ENCODE measurements at places on chromosomes 3 and 15.

GRCh38 chr15:63672369-63672768, 75.2 kb downstream of the FBXL22 start:
- DNase-seq, result peak; percentile 16

DNA sequence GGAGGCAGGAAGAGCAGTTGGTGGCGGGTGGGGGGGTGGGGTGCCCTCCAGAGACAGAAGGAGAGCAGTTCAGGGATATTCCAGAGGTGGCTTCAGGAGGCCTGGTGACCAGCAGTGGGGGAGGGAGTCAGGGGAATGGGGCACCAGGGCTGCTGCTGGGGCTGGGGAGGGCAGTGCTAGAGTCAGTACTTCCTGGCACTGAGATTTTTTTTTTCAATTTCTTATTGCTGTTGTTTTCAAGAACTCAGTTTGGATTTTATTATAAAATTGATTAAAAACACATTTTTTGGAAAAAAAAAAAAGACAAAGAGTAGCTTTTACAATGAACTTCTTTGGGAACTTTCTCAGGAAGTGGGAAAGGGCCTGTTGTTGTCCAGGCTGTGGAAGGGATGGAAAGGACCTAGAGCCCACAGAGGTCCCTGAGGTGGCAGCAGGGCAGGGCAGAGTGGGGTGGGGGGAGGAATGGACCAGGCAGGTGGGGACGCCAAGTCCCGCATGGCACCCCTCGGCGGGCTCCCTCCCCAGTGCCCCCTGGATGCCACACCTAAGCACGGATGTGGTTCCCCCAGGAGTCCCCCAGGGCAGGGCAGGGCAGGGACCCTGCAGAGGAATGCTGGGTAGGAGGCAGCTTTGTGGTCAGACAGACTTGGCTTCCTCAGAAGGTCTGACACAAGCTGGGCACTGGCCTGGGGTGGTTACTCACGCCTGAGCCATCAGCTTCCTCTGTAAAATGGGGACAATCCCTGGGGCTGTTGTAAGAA, 8.5 kb upstream of the ANPEP start:
- DNase-seq, result no peak

DNA sequence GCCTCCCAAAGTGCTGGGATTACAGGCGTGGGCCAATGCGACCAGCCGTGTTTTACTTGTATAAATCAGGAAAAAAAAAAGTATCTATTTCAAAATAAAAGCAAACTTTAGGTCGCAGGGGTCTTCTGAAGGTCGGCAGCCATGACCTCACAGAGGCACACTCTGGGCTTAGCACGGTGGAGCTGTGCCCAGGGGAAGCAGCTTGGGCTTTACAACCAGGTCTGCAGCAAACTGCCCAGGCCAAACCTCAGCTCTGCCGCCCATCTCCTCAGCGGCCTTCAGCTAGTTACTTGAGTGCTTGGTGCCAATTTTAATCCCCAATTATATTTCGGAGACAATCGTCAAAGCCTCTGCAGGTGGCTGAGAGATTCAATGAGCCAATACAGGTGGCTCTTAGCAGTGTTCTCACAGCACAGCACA, 30.1 kb downstream of the ZDHHC19 start:
- no peak for DNase-seq

DNA sequence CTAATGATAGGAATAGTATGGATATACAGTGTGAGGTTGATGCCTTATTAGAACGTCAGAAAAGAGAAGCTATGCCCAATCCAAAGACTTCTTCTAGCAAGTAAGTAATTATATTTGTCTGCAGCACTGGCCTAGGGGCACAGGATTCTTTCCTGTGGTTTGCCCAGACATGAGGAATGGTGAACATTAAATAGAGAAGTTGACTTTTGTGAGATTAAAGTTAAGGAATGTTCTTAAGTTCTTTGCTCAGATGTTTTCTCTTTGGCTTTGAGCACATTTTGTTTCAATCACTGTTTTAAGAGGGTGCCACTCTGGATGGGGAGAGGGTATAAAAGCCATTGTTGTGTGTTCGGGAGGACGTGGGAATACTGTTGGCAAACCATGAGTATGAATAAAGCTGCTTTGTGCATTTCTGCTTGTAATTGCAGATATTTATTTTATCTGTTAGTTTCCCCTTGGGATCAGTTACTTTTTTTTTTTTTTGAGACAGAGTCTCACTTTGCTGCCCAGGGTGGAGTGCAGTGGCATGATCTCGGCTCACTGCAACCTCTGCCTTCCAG, 8.3 kb downstream of the KIF23 start:
- no peak for DNase-seq

GRCh38 chr15:34790121-34790520, 5.2 kb downstream of the ACTC1 start:
- no peak for DNase-seq

- DNase-seq, result peak; percentile 62
Measured at GRCh38 chr15:40702077-40702476, 7.1 kb downstream of the RAD51 start.

- no peak for DNase-seq
Measured at GRCh38 chr3:65888980-65889706, 149.6 kb downstream of the MAGI1 start.

- DNase-seq, result peak; percentile 9
Measured at GRCh38 chr15:69668039-69668705, 215.6 kb downstream of the RPLP1 start.

- DNase-seq, result no peak
Measured at GRCh38 chr3:113405180-113405579, 36.1 kb downstream of the CFAP44 start.

- DNase-seq, result no peak
Measured at GRCh38 chr15:69612112-69612511, 159.5 kb downstream of the RPLP1 start.

DNA sequence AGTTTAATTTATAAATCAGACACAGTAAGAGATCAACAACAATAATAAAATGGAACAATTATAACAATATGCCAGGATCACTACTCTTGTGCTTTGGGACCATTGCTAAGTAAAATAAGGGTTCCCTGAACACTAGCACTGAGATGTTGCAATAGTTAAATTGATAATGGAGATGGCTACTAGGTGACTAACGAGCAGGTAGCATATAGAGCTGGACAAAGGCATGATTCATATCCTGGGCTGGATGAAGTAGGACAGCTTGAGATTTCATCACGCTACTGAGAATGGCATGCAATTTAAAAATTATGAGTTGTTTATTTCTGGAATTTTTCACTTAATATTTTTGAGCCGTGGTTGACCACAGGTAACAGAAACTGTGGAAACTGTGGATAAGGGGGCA, 20.7 kb upstream of the MYZAP start:
- DNase-seq, result no peak

DNA sequence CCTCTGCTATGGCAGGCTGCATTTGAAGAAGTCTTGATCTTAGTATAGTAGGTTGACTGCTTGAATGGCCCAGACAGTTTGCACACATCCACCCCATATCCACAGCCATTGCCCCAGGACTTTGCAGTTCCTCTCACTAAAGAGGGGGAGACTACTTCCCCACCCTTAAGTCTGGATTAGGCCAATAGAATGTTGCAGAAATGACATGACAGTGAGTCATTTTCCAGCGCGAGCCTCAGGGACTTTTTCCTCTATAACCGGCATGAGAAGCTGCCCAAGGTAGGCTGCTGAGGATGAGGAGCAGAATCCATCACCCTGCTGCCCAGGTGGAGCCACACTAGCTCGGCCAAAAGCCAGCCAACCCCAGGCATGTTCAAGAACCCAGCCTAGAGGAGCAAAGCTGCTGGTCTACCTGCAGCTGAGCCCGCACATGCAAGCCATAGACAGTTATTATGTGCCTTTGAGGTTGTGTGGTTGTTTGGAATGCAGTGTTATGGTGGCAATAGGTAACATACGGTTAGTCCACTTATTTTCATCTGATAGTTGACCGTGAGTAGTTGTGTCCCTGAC, 113.9 kb downstream of the TLE3 start:
- no peak for DNase-seq

DNA sequence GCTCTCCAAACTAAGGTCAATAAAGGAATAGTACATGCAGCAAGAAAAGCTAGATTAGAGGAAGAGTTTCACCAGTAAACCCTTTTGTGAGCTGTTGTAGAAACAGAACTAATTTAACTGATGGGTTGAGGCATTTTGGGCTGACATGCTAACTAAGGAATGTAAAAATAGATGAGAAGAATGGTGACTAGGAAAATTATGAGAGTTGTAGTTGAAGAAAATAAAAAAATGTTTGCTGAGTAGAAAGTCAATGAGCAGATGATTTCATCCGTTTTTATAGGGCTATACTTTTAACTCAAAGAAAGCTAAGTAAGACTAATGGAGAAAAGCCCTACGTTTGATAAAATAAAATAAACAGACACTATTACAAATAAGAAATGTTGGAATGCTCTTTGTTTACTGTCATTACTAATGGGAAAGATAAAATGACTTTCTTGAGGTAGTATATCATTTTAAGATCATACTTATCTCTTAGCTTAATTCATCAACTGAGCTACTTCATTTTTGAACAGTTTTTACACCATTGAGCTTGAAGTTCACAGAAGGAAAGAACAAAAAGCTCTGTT, 209.4 kb upstream of the DPH6 start:
- DNase-seq, result no peak

- no peak for DNase-seq
Measured at GRCh38 chr3:107446706-107447105, 69.5 kb downstream of the CCDC54 start.

GRCh38 chr3:51257870-51258269, 127.2 kb upstream of the MANF start:
- no peak for DNase-seq

DNA sequence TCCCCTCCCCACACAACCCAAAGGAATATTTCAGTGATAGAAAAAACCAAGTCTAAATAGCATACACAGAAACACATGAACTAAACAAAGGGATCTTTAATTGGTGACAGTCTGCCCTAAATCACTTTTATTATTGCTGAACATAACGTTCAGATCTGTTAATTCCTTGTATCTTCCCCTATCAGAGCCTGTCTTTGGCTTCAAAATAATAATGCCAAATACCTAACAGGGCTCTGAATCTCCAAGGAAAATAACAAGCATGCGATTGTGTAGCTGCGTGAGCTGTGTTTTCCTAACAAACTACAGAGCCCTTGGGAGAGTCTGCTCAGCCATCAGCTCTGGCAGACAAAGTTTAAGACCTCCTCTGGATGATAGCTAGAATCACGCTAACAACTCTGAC, 1010.1 kb downstream of the ROBO1 start:
- no peak for DNase-seq

DNA sequence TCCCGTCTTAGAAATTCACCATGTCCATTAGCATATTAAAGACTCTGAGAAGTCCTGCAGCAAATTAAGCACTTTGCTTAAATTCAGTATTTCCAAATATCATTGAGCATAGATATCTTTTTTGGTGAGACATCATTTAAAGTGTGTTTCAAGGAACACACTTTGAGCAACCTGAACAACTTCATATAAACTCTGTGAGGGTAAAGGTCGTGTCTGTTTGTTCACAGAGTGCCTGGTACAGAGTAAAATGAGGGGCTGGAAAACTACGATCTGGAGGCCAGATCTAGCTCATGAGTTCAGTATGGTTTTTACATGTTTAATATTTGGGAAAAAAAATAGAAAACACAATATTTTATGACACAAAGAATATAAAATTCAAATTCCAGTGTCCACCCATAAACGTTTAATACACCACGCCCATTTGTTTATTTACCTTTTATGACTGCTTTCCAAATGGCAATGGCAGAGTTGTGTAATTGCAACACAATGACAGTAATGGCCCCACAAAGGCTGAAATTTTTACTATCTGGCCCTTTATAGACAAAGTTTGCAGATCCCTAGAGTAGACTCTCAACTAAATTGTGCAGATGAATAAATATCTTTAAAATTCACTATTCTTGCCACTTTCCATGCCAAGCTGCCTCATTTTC, 67.4 kb downstream of the SNTN start:
- no peak for DNase-seq

DNA sequence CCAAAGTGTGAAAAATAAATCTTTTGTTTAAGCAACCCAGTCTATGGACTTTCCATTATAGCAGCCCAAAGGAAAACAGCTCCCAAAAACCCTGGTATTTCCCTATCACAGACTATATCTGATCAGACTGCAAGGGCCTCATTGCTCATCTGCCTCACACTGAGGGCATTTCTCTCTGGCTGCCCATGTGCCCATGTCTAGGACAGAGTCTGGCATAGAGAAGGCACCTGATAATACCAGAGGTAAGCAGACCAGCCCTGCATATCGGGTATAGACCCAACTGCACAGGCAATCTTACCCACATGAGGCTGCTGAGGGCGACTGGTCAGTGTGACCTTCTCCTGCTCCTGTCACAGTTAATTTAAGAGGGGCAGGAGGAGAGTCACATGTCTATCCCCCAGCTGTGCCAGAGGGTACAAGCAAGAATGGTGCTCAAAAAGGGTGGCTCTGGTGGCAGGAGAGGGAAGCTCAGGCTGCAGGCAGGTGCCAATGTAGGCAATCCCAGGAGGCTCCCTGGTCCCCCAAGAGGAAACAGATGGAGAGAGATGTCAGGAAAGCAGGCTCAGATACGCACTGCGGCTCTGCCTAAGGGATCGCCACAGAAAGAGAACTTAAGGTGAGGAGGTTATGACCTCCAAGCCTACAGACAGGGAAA, 3.1 kb downstream of the CSRNP1 start:
- no peak for DNase-seq

GRCh38 chr3:48446043-48446424, 503 bp upstream of the ATRIP start:
- DNase-seq, result no peak

DNA sequence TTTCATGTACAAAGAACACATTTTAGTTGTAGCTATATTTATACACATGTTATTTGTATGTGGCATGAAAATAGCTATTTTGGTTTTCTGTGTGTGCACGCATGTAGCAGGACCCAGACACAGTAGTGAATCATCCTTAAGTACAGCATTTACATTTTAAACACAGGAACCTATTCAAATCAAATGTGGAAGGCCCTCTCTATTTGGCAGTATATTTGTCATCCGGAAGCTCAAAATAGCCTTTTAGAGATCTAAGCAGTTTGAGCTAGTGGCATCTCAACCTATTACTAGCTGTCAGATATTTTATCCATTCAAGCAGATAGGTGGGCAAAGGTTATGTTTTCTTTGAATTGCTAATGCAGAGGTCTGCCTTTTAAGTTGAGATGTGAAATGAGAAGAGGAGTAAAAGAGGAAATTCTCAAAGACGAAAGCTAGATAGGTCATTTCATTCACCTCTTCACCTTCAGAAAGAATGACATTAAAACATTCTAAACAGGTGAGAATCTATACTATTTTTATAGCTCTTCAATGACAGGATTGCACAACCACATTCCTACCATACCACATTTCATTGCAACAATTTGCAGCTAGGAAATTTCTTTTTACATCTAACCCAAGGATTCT, 46.3 kb upstream of the TIPARP start:
- DNase-seq, result no peak

DNA sequence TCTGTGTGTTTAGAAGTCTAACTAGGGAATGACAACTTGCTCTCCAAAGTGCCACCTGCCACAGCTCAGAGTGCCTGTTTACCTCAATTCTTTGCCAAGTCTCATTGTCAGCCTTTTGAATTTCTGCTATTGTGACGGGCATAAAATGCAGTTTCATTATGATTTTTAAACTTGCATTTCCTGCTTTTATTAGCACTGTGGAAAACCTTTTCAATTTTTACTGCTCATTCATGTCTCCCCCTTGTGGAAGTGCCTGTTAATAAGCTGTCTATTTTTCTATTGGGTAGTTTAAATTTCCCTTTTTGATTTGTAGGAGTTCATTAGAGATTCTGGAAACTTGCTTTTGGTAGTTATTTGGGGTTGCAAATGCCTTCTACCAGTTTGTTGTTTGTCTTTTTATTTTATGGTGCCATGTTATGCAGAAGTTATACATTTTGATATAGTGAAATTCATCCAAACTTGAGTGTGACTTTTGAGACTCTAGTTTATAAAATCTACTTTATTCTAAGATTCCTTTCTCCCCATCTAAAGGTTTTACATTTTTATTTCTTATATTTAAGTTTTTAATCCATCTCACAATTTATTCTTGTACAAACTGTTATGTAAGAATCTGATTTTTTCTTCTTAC, 53.9 kb upstream of the FRMD4B start:
- DNase-seq, result peak; percentile 28

Measured in CD4-positive, alpha-beta T cell treated with Interleukin-17A for 1 hour (primary cell).